ENCODE measurements at places on chromosomes 7 and 10.

DNA sequence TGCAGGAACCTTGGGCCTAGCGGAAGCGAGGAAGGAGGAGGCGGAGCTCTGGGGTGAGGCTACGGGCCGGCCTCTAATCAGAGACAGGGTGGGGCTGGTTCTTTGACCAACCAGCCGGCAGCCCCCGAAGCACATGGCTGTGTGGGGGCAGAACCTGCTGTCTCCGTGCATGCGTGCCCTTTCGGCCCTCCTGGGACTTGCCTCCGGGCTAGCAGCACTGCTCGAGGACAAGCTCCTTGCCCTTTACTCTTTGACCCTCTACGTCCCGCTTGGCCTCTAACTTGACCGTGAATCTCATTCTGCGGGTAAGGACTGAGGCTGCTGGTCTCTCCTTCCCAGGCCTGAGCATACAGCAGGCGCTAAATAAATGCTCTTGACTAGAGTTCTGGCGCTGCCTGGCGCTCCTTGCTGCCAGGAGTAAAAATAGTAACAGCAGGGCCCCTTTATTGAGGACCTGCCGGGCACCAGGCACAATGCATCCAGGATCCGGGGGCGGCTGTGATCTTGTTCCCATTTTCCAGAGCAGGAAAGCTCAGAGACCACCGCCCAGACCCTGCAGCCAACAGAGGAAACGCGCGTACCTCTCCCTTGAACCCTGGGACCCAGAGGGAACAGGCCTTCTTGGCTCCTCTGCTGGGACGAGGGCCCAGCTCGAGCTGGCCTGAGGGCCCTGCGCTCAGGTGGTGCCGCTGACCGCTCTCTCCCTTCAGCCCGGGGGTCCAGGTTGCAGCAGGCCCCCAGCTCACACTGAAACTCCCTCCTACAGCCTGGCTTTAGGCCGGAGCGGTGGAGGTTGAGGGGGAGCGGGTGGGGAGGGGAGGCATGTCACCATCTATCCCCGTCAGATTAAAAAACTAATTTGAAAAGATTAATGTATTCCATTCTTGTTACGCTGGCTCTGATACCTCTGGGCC lies 2.7 kb upstream of the COMTD1 start:
- no peak for DNase-seq

DNA sequence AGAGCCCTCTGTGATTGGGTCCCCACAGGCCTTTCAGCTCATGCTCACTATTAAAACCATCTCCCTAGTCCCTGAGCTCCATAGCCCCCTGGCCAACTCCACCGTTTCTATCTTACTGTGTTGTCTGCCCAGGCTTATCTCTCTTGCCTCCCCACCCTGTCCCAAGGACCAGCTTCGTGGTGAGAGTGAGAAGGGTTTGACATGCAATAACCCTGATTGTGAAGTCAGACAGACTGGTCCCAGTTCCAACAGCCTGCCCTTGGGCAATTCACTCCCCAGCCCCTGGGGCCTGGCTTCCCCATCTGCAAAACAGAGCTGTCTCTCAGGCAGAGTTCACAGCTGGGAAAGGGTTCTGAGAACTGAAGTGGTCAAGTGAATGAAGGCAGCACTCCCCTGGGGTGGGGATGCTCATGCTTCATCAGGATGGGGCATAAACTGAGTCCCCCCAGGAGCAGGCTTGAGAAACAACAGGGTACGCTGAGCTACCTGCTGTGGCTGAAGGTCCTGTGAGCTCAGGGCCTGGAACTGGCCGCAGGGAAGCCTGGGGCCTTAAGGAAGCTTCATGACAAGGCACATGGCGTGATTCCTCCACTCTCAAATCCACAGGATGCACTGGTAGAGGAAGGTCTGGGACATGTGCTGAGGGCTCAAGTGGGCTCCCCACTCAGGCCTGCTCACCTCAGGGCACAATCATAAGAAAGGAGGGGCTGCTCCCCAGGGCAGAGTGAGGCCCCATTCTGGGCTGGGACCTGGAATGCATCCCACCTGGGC lies 1.8 kb upstream of the PPIF start:
- no peak for DNase-seq

DNA sequence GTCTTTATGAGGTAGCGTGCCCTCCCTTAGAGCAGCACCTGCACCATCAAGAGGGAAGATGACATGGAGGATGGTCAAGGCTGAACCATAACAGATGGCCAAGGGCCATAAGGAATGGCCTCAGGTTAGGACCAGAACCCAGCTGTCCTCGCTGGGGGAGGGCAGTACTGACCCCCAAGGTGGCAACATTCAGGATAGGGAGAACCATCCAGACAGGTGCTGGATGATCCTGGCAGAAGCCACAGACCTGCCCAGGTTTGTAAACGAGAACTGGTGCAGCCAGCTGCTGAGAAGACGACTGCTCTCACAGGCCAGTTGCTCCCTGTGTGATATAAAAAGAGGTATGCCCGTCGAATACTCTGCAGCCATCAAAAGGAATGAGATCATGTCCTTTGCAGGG lies 320.4 kb downstream of the GLRX3 start:
- DNase-seq = no peak

DNA sequence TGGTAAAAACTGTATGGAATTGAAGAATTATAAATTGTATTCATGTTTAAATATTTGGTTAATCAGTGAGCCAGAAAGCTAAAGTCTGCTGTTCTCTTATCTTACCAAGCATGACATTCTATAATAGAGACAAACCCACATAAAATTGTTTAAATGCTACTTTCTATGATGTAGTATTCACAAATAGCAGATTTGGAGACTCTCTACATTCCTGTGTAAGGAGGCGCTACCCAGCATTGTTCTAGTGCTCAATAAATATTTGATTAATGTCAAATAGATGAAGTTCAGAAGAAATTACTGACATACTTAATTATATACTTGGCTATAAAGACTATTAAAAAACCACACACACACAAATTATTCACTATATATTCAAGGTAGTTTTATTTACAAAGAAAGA lies 49.8 kb downstream of the DOCK4 start:
- DNase-seq = no peak

GRCh38 chr7:140245611-140246105 lies 68.9 kb upstream of the KDM7A start:
- DNase-seq = no peak

- DNase-seq = no peak
Observed at GRCh38 chr7:31569528-31569927, 55.6 kb downstream of the ITPRID1 start.

- DNase-seq = no peak
Observed at GRCh38 chr10:1376384-1376945, 320.3 kb downstream of the WDR37 start.

- DNase-seq = peak; percentile 82
Observed at GRCh38 chr7:39554583-39555165, 11.5 kb upstream of the YAE1 start.

GRCh38 chr10:43396928-43397624 lies 11.9 kb downstream of the HNRNPF start:
- DNase-seq = peak; percentile 70

GRCh38 chr7:141511676-141512396 lies 39.4 kb upstream of the AGK start:
- no peak for DNase-seq

- no peak for DNase-seq
Observed at GRCh38 chr10:80253266-80253962, 36.0 kb downstream of the MAT1A start.

GRCh38 chr7:111647881-111648280 lies 85.6 kb upstream of the IMMP2L start:
- DNase-seq = peak; percentile 76

GRCh38 chr10:73095481-73096021 lies 1.1 kb downstream of the P4HA1 start:
- DNase-seq = peak; percentile 89

GRCh38 chr10:103668351-103669242 lies 175.1 kb downstream of the NEURL1 start:
- peak; percentile 31 for DNase-seq

DNA sequence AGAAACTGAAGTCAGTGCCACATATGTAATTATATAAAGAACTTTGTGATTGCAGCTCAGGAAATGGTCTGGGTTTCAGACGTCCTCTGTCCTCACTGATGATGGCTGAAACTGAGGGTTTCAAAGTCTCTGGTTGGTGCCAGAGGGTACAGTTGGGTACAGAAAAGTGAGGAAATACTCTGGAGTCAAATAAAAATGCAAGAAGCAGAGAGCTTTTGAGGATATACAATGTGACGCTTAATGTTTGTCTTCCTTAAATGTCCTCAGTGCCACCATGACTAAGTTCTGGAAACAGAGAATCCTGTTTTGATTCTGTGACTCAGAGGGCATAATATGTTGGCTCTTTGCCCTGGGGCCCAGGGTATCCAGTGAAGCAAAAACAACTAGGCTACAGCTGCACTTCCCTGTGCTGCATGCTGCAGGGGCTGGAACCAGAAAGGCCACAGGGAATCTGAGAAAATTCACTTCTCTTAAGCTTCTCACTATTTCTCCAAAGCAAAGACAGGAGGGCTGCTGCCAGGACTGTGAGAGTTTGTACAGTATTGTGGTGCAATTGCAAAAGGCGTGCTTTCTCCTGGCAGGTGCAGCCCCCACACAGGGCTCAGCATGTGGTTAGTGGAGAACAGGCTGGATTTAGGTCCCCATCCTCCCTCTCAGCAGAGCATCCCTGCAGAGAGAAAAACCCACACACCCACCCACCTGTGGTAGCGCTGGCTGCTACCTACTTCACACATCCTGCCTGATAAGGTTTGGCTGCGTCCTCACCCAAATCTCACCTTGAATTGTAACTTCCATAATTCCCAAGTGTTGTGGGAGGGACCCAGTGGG lies 169.5 kb upstream of the SVIL start:
- peak; percentile 89 for DNase-seq

- DNase-seq = no peak
Observed at GRCh38 chr7:8389593-8390261, 43.7 kb upstream of the NXPH1 start.

DNA sequence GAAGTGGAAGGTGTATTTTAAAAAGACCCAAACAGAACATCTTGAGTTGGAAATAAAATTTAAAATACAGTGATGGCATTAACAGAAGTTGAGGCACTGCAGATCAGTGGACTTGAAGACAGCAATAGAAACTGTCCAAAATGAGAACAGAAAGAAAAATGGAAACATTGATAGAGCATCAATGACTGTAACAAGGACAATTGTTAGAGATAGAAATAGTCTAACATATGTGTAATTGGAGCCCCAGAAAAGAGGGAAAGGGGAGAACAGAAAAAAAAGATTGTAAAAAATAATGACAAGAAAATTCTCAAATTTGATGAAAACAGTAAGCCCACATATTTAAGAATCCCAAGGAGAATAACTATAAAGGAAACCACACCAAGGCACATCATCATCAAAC lies 29.4 kb downstream of the VKORC1L1 start:
- DNase-seq = no peak

DNA sequence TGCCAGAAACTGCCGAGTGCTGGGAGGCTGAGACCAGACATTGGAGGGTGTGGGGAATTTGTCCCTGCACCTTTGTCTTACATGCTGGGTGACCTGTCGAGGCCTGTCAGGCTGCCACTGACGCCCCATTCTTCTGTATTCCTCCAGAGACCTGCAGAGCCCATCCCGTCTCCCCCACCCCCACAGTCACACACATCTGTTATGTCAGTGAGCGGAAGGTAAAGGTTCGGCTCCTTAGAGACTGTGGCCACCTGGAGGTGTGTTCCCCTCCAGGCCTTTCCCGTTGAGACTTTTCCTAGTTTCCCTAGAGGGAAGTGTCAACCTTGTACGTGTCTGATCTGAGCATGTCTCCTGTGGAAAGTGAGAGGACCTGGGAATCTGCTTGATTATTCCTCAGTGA lies 84.5 kb downstream of the ATXN7L1 start:
- DNase-seq = no peak

- DNase-seq = no peak
Observed at GRCh38 chr7:8379264-8379663, 54.1 kb upstream of the NXPH1 start.

DNA sequence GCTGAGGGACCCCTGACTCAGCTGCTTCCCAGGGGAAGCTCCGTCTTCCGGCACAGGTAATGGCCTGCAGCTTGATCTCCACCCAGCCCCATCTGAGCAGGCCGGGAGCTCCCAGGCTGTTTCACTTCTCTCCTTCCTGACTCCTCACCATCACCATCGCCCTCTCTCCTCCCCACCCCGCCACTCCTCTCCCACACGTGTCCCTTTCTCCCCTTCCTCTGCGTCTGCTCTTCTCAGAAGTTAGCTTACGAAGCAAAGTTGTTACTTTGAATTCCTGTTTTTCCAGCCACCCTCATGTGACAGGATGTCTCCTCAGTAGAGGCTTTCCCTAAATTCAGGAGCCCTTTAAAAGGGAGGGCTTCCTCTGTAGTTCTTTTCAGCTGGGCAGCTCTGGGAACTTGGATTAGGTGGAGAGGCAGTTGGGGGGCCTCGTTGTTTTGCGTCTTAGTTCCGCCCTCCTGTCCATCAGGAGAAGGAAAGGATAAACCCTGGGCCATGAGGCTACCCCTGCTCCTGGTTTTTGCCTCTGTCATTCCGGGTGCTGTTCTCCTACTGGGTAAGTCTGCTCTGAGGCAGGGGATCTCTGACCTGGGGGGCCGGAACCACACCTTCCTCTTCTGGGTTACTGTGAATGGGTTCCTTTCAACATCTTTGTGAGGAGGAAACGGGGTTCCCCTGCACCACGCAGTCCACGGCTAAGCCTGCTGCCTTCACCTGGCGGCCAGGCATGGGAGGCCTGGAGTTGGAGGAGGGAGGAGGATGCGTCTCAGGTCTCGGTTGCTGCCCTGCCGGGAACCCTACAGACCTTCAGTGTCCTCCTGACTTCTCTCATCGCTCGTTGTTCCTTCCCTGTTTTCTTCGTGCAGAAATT lies at the start of gene MRC1:
TSS of gene MRC1 (plus strand) at position 378 of the 871 bp plus-strand sequence. CDS start at position 496, 118 bp downstream.
- no peak for DNase-seq

GRCh38 chr7:83455612-83456011 lies 193.3 kb downstream of the SEMA3E start:
- DNase-seq = no peak

GRCh38 chr10:80075781-80076180 lies 2.7 kb upstream of the TMEM254 start:
- DNase-seq = peak; percentile 25

DNA sequence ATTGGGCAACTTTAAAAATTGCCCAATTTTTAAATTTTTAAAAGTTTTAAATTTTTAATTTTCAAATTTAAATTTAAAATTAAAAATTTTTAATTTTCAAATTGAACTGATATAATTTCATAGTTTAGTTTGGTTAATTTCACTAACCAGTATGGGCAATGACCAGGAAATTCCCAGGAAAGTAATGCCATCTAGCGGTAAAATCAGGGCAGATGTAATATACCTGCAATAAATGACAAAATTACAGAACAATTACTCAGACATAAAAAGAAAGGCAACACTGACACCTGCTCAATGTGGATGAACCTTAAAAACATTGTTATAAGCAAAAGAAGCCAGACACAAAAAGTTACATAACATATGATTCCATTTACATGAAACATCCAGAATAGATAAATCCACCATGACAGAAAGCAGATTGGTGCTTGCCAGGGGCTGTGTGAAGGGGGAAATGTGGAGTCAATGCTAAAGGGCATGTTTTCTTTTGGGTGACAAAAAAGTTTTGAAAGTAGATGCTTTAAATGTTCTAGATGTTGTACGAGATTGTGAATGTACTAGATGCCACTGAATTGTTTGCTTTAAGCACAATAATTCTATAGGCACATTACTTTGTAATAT lies 28.6 kb upstream of the SLC16A12 start:
- DNase-seq = peak; percentile 37

- DNase-seq = no peak
Observed at GRCh38 chr10:61411706-61412105, 41.5 kb downstream of the TMEM26 start.

GRCh38 chr10:94623572-94623971 lies 60.0 kb upstream of the CYP2C18 start:
- peak; percentile 7 for DNase-seq

GRCh38 chr7:67913604-67914003 lies 917.0 kb downstream of the TYW1 start:
- peak; percentile 51 for DNase-seq

GRCh38 chr7:15104411-15105092 lies 202.0 kb upstream of the DGKB start:
- no peak for DNase-seq

GRCh38 chr10:3754727-3755439 lies 30.1 kb downstream of the KLF6 start:
- DNase-seq = peak; percentile 85

Data from fibroblast of skin of abdomen (primary cell).